Posterior vena cava (tissue), 2 donors: ENCODE measurements at places on chromosomes 2 and 18. TPM values are rescaled to one million over a fixed set of nuclear protein-coding genes. Genes with fewer than 3 reads are reported as not detected.

The GALR1 gene
- total RNA-seq: 0.05 TPM

The TUBB8B gene
- total RNA-seq: not detected

The PLCD4 gene
- total RNA-seq: 1.0 TPM

The NT5C1B gene
- total RNA-seq: not detected

The FBXO36 gene
- total RNA-seq: 2.2 TPM

The LTBP1 gene
- 206 TPM for total RNA-seq

The BIRC6 gene
- 113 TPM for total RNA-seq

The FIGN gene
- total RNA-seq: 14.4 TPM

The CPO gene
- total RNA-seq: 0.24 TPM

The CTAGE1 gene
- total RNA-seq: not detected

The PFN4 gene
- 0.67 TPM for total RNA-seq

The RBKS gene
- 1.5 TPM for total RNA-seq

The SNTG2 gene
- 6.2 TPM for total RNA-seq

The FHOD3 gene
- total RNA-seq: 29.8 TPM

The KCNF1 gene
- total RNA-seq: 0.29 TPM

The SCYGR4 gene
- total RNA-seq: not detected

The TCF4 gene
- total RNA-seq: 85.5 TPM

The MYOM1 gene
- total RNA-seq: 42.1 TPM

The SLC38A11 gene
- total RNA-seq: 2.1 TPM

The FBLN7 gene
- total RNA-seq: 15.4 TPM

The NUP35 gene
- 9.8 TPM for total RNA-seq

The SLC4A5 gene
- 5.3 TPM for total RNA-seq

The CHRND gene
- not detected for total RNA-seq

The GPR55 gene
- 0.14 TPM for total RNA-seq

The IL1RN gene
- total RNA-seq: 1.7 TPM

The MAP4K4 gene
- total RNA-seq: 75.8 TPM

The SKA1 gene
- total RNA-seq: 0.51 TPM

The METTL8 gene
- 19.8 TPM for total RNA-seq

The PLGLB1 gene
- total RNA-seq: 1.4 TPM

The ARHGAP28 gene
- 26.2 TPM for total RNA-seq

The RAD51AP2 gene
- not detected for total RNA-seq

The DPP10 gene
- not detected for total RNA-seq

The CNRIP1 gene
- total RNA-seq: 32.2 TPM

The C18orf54 gene
- 2.4 TPM for total RNA-seq

The AQP12B gene
- not detected for total RNA-seq

The CCDC148 gene
- 0.43 TPM for total RNA-seq

The MGAT4A gene
- total RNA-seq: 36.2 TPM

The CXCR4 gene
- 8.3 TPM for total RNA-seq

The MAP3K2 gene
- total RNA-seq: 68.5 TPM

The KLHL29 gene
- 9.9 TPM for total RNA-seq

The LYPD1 gene
- 0.33 TPM for total RNA-seq

The CASP8 gene
- total RNA-seq: 11.3 TPM

The ZSWIM2 gene
- total RNA-seq: not detected

The IL1B gene
- 1.1 TPM for total RNA-seq
